ENCODE measurements at places on chromosomes 13 and 19.

DNA sequence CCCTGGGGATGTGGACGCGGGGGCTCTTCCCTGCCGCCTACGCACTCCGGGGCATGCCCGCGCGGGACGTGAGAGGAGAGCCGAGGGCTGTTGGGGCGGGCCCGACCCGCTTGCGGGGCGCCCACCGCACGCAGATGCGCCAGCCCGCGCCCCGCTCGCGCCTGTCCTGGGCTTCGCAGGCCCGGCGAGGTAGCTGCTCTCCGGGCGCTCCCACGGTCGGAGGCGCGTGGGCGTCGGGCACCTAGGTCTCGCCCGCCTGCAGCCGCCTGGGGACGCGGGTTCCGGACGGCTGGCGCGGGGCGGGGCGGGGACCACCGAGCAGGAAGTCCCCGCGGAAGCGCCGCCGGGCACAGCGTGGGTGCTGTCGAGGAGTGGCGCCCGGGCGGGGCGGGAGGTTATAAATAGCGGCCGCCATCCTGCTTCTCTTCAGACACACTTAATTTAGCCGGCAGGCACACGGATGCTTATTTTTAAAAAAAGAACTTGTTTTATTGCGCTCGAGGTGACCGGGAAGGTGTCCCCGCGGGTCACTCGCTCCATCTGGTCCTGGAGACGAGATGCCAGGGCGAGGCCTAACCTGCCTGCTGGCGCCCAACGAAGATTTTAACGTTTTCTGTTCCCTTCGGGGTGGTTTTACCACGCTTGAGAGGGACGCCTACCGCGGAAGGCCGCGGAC lies 561 bp upstream of the GJA3 start:
- no peak for DNase-seq

DNA sequence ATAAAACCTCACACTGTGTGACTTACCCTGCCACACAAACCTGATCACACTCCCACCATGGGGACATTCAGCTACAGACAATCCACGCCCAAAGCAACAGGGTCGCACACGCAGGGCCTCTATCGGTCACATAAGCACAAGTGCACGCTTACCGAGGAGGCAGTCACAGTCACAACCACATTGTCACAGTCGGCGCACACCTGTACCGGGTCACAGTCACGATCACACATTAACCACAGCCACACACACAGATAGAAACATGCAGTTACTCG lies 579 bp downstream of the ZNF566 start:
- no peak for DNase-seq

GRCh38 chr19:28463493-28464053 lies 749.4 kb downstream of the UQCRFS1 start:
- DNase-seq = no peak

DNA sequence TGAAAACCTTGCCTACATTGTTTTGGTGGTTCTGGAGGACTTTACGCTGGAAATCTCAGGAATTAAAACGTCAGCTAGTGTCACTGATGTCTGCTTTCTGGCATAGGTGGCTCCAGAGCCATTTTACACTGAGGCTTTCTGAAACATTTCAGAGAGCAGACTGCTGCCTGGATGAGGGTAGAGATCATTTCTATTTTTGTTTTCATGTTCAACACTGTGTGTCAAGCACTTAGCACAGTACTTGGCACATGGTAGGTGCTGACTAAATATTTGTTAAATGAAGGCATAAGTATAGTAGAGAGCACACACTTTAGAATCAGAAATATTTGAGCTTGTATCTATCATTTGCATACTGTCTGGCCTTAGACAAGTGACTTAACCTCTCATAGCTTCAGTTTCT lies 59.1 kb upstream of the FRY start:
- DNase-seq = no peak

- no peak for DNase-seq
Measured at GRCh38 chr19:4372165-4373012, 28.0 kb downstream of the SH3GL1 start.

- DNase-seq = no peak
Measured at GRCh38 chr13:22812793-22813192, 368.0 kb upstream of the SGCG start.

GRCh38 chr13:44465318-44465717 lies 91.7 kb downstream of the SERP2 start:
- no peak for DNase-seq

Data from right forelimb (tissue), 1 donor.